Activated T-cell treated with anti-CD3 and anti-CD28 coated beads, Interleukin-2, amount 50 U/mL, for 24 hours (primary cell): ENCODE measurements at places on chromosomes 16 and 17.

DNA sequence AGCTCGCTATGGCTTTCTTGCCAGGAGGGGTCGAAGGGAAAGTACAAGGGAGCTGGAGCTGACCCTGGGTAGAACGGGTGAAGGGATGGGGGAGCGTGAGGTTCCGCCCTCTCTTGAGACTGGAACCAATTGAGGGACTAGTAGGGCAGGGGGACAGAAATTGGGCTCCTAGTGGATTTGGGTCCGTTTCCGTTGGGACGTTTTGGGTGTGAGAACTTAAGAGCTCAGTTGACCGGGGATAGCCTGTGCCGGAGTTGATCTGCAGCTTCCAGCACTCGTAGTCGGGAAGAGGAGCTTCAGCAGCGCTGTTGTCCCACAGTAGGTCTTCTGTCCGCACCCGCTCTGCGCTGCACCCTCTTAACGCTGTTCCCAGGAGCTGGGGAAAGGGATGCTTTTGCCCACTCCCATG is 481 bp downstream of the CNTROB start:
- no peaks in the 10 kb centered on the region for H3K27me3 ChIP-seq
- no peak for DNase-seq

- peaks cover 90% of the 10 kb centered on the region for H3K4me1 ChIP-seq
- H3K27ac ChIP-seq, result peak overlapping the region; percentile 83
- H3K4me3 ChIP-seq, result peak overlapping the region; percentile 47
- H3K27me3 ChIP-seq, result no peaks in the 10 kb centered on the region
Measured at GRCh38 chr17:66399441-66399840, 97.0 kb downstream of the PRKCA start.

DNA sequence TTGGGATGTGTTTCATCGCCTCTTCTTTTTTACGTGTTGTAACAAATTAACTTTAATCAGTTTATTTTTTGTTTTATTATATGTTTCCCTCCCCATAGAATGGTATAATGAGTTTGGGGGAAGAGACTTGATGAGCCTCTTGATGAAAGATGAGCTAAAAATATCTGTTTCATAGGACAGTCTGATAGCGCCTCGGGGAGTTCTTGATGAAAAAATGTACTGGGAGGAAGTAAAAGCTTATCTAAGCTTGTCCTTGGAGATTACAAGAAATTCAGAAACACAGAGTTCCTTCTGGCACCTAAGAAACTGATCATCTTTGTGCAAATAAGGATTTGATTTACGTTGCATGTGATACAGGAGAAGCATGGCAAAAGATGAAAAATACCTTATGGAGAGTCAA is 350.2 kb upstream of the CDH8 start:
- H3K36me3 ChIP-seq, result no peaks in the 10 kb centered on the region
- no peak overlapping the region for H3K4me3 ChIP-seq
- no peaks in the 10 kb centered on the region for H3K4me1 ChIP-seq

DNA sequence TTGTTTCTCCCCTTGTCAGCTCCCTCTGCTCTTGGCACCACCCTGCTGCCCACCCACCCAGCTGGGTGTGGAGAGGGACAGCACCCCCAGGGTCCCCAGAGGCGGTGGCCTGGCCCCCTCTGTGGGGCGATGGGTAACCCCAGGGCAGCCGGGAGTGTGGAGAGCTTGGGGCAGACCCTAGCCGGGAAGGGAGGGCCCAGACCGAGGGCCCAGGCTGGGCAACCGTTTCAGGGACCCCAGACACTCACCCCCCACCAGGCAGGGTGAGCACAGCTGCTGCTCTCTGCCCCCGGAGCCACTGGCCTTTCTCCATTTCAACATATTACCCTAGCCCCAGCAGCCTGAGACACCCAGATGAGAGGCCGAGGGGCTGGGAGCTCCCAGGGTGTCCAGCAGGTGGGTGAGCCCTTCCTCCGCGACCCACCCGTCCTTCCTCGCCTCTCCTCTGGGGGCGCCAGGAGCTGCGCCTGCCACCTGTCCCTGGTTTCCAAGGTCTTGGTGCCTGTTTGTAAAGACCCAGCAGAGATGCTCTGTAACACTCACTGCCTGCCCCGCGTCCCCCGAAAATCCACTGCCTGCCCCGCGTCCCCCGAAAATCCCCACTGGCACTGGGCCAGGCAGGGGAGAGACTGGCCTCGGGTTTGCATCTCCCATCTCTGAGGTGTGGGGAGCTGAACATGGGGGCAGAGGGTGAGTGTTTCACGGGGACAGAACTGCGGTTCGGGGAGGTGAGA is 45.4 kb downstream of the BAHCC1 start:
- H3K27ac ChIP-seq, result no peak overlapping the region
- no peak for DNase-seq
- H3K36me3 ChIP-seq, result no peaks in the 10 kb centered on the region
- H3K4me1 ChIP-seq, result peaks cover 3% of the 10 kb centered on the region

DNA sequence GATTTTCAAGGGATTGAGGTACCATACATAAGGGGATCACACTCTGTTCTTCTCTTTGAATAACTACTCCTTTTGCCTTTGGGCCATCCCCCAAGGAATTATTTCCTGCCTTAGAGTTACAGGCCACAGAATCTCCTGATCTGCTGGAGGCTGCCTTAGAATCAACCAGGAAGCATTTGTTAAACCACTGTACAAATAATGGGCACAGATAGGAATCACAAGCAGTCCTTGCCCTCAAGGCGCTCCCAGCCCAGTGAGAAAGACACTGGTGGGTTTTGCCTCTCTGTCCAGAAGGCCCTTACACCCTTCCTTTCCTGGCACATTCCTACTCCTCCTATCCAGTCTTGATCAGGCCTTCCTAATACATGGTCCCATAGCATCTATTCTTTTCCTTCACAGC is 45.9 kb downstream of the MRTFB start:
- no peak overlapping the region for H3K4me3 ChIP-seq
- H3K27ac ChIP-seq, result no peak overlapping the region
- DNase-seq, result no peak
- H3K27me3 ChIP-seq, result no peaks in the 10 kb centered on the region
- peaks cover 1% of the 10 kb centered on the region for H3K36me3 ChIP-seq

- peaks cover 85% of the 10 kb centered on the region for H3K36me3 ChIP-seq
- no peaks in the 10 kb centered on the region for H3K4me1 ChIP-seq
- H3K4me3 ChIP-seq, result no peak overlapping the region
- no peaks in the 10 kb centered on the region for H3K27me3 ChIP-seq
- H3K27ac ChIP-seq, result no peak overlapping the region
Measured at GRCh38 chr17:80925688-80926335, 65.8 kb upstream of the CHMP6 start.

- peaks cover 28% of the 10 kb centered on the region for H3K4me1 ChIP-seq
- H3K36me3 ChIP-seq, result peaks cover 88% of the 10 kb centered on the region
- H3K27ac ChIP-seq, result peak overlapping the region; percentile 40
- H3K27me3 ChIP-seq, result no peaks in the 10 kb centered on the region
Measured at GRCh38 chr17:45276031-45276430, 14.1 kb upstream of the SPATA32 start.

GRCh38 chr16:66605979-66606751 is 1.7 kb downstream of the CMTM3 start:
- H3K4me1 ChIP-seq, result peaks cover 42% of the 10 kb centered on the region
- H3K36me3 ChIP-seq, result peaks cover 46% of the 10 kb centered on the region
- H3K4me3 ChIP-seq, result peak overlapping the region; percentile 85
- H3K27ac ChIP-seq, result peak overlapping the region; percentile 89

GRCh38 chr16:89633064-89633631 is 19.7 kb downstream of the DPEP1 start:
- no peaks in the 10 kb centered on the region for H3K27me3 ChIP-seq
- DNase-seq, result no peak
- H3K4me3 ChIP-seq, result no peak overlapping the region

- no peaks in the 10 kb centered on the region for H3K36me3 ChIP-seq
- H3K27ac ChIP-seq, result no peak overlapping the region
- no peaks in the 10 kb centered on the region for H3K27me3 ChIP-seq
- H3K4me3 ChIP-seq, result no peak overlapping the region
Measured at GRCh38 chr16:72404299-72404698, 232.3 kb upstream of the PMFBP1 start.
